Esophagus muscularis mucosa (tissue), 4 donors: ENCODE measurements at places on chromosomes 6 and 20. TPM values are rescaled to one million over a fixed set of nuclear protein-coding genes. Genes with fewer than 3 reads are reported as not detected.

C20orf96 gene
- 2.1 TPM for total RNA-seq

ISM1 gene
- 5.9 TPM for total RNA-seq

BPIFB2 gene
- total RNA-seq = not detected

SCRT2 gene
- not detected for total RNA-seq

CTNNBL1 gene
- total RNA-seq = 54.3 TPM

THBS2 gene
- total RNA-seq = 25.7 TPM

KIF13A gene
- total RNA-seq = 63.8 TPM
